ENCODE measurements at places on chromosomes 16 and 17.
A peak's percentile ranks its signal among the peaks of the same experiment; 100 is the strongest.

GRCh38 chr16:17359788-17360390, 110.9 kb downstream of the XYLT1 start:
- DNase-seq, result no peak

DNA sequence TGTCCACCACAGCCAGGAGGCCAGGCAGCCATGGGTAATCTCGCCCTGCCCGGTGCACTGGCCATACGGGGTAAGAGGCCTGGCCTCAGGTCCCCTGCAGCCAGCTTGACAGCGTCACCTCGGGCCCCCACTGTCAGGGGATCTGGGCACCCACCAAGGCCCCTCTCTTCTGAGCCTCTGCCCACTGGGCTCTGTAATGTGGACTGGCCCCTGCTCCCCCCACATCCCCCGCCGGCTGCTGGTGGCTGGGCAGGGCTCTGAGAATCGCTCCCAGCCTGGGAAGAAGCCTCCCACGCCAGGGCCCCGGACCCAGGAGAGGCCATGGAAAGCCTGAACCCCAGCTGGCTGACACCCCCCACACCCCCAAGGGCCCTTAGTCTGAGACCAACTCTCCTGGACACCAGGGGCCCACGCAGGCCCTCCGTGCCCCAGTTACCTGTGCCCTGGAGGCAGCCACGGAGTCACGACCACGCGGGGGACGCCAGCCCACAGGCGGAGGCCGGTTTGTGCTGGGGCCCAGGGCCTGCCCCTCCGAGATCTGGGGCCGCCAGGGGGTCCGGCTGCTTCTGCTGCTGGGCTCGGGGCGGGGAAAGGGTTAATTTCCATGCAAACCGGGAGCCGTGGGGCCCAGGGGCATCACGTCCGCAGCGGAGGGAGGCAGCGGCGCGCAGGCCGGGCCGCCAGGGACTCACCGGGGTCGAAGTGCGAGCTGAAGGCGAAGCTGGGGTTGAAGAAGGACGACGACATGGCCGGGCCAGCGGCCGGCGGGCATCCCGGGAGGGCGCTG, at the start of gene PVALEF:
Gene PVALEF (plus strand): TSS at position 262 of the 787 bp plus-strand sequence. CDS start 15,720 bp downstream, outside the sequence.
- no peak for DNase-seq

GRCh38 chr17:64392300-64392699, 1.6 kb upstream of the PECAM1 start:
- DNase-seq, result no peak

- no peak for DNase-seq
These were observed 2.5 kb upstream of the SPATA20 start for GRCh38 chr17:50544516-50544915.

GRCh38 chr16:24273508-24274182, 17.5 kb downstream of the CACNG3 start:
- no peak for DNase-seq

DNA sequence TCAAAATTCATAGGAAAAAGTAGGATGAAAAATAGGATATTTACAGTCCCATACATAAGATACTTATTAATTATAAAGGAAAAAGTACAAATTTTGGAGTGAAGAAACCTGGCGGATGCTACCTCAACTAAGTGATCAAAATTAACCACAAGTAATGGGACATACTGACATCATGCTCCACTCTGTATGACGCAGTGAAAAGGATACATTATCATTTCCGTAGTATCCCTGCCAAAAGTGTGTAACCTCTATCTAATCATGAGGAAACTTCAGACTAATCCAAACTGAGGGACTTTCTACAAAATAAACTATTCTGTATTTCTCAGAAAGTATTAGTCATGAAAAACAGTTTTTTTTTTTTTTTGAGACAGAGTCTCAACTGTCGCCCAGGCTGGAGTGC, 60.5 kb downstream of the TRIM37 start:
- DNase-seq, result no peak

DNA sequence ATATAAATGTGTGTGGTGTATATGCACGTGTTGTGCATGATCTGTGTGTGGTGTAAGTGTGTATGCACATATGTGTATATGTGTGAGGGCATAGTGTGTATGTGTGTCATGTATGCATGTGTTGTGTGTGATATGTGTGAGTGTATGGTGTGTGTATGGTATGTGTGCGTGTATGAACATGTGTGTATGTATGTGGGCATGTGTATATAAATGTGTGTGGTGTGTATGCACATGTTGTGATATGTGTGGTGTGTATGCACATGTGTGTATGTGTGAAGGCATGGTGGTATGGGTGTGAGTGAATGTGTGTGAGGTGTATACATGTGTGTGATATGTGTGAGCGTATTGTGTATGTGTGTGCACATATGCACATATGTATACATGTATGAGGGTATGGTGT, 198.7 kb downstream of the RBFOX3 start:
- no peak for DNase-seq

DNA sequence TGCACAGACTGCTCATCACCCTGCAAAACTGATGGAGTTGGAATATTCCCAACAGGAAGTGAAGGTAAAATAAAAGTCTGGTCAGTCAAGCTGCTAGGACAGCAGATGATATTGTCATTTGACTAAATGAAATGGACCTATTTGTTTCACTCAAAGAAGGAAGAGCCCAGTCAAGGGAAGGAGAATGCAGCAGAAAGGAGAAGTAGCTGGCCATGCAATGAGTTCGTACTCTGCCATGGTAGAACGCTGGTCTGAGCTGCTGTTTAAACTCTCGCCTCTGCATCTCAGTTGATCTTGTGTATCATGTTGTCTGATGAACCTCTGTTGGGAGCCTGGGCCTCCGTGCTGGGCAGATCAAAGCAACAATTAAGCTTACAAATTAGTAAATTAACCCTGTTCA, 15.6 kb upstream of the YPEL2 start:
- DNase-seq, result no peak

- DNase-seq, result peak; percentile 26
These were observed 52.8 kb upstream of the TOB1 start for GRCh38 chr17:50918933-50919296.

DNA sequence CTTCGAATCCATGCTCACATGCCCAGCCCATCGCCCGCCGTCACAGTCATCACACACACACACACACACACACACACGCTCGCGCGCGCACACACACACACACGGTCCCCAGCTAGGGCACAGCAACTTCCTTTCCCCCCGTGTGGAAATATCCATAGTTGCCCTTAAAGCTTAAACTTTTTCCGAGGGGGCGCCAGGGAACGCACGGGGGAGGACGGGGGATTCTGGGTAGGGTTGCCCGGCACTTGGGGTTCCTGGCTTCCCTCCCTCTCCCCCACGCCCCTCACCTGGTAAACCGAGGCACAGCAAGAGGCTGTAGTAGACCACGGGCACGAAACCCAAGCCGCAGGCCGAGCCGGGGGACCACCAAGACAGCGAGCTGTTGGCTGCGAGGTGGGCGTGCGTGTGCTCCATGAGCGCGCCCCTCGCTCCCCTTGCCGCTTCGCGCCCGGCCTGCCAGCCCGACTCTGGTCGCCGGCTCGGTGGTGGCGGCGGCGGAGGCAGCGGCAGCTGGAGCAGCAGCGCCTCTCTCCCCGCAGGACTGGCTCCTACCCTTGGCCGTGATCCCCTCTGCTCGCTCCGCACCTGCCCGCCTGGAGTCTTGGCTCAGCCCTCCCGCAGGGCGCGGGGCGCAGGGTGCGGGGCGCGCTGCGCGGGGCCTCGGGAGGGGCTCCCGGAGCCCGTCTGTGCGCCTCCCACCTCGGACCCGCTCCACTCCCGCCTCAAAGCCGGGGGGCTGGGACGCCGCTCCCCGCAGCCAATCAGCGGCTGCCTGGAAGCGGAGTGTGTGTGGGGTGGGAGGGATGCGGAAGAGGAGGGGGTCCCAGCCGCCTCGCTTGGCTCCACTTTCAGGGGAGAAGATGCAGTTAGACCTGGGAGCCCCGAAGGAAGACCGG, at the start of gene GPR139:
Gene GPR139 (minus strand): TSS at position 688 of the 896 bp plus-strand sequence. CDS start 274 bp downstream, at position 414.
- DNase-seq, result no peak

- DNase-seq, result no peak
These were observed 42.8 kb upstream of the TNRC6A start for GRCh38 chr16:24686678-24687077.

DNA sequence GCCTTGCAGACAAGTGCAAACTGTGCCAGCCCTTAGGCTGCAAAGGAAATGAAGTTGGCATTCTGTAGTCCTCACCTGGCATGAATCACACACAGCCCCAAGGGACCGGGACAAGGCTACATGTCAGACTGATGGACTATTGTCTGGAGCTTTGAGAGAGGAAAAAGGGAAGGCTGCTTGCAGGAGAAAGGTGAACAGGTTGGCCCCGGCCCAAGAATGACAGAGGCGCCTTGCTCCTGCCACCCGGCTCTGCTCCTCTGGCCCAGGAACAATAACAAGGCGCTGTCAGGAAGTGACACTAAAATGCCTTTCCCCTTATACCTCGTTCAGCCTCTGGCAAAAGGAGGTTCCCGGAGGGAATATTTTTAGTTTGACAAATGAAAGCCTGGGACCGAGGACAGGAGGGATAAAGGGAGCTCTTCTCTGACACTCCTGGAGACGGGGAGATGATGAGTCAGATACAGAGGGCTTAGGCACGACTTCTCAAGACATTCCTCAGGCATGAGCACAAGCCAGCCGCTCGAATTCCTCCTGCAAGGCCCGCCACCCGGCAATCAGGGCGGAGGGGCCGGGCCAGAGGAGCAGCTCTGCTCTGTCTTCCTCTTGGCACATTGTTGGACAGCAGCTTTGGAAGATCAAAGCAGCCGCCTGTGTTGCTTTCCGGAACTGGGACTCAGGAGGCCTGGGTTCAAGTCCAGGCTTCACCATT, 105.8 kb downstream of the NOG start:
- DNase-seq, result no peak

- DNase-seq, result no peak
These were observed 13.3 kb upstream of the OR1F1 start for GRCh38 chr16:3174618-3175148.

GRCh38 chr17:39517224-39517623, 55.9 kb downstream of the CDK12 start:
- no peak for DNase-seq

DNA sequence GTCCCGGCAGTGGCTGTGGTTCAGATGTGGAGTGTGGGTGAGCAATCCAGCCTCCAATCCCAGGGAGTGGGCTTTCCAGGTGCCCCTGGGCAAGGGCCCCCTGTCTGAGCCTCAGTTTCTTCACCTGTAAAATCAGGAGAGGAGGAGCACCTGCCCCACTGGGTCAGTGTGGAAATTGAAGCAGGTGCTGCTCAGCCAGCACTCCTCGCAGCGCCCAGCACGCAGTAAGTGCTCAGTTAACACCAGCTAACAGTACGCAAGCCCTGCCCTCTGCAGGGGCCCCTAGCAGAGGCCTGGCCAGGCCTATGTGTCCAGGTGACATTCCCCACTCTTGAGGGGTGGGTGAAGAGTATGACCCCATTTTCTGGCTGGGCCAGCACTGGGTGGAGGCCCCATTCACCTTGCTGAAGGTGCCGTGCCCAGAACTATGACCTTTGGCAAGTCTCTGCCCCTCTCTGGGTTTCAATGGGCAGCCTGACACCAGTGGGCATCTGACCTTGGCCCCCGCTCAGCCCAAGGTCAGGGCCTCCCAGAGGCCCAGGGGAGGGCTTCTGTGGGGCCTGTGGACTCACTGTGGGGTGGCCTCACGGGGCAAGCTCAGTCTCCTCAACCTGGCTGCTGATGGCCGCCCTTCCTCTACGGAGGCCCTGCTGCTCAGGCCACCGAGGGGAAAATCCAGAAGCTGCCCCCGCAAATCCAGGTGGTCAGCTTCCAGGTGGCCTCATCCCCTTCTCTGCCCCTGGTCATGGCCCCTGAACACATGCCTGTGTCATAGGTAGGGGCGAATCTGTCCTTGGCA, 2.5 kb downstream of the MTSS2 start:
- no peak for DNase-seq

- no peak for DNase-seq
These were observed 74.7 kb downstream of the CHD9 start for GRCh38 chr16:53129281-53130158.

DNA sequence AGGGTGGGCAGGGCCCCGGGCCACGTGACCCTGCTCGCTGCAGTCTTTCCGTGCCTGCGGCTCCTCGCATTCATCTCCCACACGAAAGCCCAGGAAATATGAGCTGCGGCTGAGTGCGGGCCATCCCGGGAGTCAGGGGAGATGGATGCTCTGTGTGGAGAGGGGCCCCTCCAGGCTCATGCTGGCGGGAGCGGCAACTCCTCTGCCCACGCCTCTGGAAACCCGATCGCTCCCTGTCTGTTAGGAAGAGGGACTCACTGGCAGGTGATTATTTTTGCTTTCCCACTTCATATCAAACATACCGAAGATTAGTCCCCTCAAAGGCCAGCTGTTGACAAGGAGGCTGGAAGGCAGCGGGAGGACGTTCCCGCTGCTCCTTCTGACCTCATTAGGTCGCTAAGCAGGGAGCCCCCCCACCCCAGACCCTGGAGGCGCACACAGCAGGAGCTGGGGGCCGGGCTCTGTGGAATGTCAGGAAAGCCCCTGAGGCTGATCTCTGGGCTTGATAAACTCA, 228.5 kb downstream of the FOXL1 start:
- no peak for DNase-seq

GRCh38 chr16:10964891-10965326, 20.5 kb downstream of the CLEC16A start:
- DNase-seq, result peak; percentile 40

- DNase-seq, result no peak
These were observed 3.1 kb downstream of the PRCD start for GRCh38 chr17:76542984-76543383.

- no peak for DNase-seq
These were observed 76.5 kb upstream of the GSE1 start for GRCh38 chr16:85536411-85537330.

GRCh38 chr17:29252101-29252791, 5.6 kb downstream of the CRYBA1 start:
- no peak for DNase-seq

GRCh38 chr17:42530952-42531454, 5.0 kb upstream of the NAGLU start:
- DNase-seq, result no peak

DNA sequence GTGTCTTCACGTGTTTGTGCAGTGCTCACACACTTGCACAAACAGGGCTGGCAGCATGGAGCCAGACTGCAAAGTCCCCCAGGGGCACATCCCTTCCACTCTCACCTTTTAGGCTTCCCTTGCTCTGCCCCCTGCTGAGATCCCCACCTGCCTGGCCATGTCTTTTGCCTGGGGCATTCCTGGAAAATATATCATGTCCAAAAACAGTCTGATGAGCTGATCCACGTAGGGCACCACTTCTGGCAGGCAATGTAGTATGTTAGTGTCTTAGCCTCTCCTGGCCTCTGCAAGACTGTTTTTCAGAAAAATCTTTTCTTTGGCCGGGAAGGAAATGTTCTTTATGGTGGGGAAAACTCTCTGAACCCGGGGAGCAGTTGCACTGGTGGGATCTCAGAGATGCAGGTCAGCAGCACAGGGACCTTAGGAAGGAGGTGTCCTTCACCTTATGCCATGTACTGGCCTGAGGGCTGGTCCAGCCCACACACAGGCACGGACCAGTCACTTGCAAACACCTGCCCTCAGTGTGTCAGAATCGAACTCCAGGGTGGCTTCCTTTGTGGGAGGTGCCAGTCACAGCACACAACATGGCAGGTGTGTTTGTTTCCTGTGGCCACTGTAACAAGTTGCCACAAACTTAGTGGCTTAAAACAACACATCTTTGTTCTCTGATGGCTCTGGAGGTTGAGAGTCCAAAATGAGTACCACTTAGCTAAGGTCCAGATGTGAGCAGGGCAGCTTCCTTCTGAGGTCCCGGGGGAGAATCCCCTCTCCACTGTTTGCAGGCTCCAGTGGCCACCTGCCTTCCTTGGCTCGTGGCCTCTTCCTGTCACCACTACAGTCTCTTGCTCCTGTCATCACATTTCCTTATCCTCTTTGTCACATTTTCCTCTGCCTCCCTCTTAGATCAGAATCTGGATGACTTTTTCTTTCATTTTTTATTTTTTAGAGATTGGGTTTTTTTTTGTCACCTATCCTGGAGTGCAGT, 46.6 kb downstream of the MPRIP start:
- no peak for DNase-seq

GRCh38 chr17:7579001-7579833, at the start of gene CD68:
CD68 (plus strand) TSS chr17:7579638; CDS start chr17:7579678, 40 bp downstream.
- no peak for DNase-seq

GRCh38 chr16:84986102-84986501, 25.2 kb downstream of the ZDHHC7 start:
- no peak for DNase-seq
